ENCODE measurements at places on chromosomes 6 and 20.

- no peak for DNase-seq
These were observed 5.9 kb downstream of the EIF2S2 start for GRCh38 chr20:34105978-34106675.

DNA sequence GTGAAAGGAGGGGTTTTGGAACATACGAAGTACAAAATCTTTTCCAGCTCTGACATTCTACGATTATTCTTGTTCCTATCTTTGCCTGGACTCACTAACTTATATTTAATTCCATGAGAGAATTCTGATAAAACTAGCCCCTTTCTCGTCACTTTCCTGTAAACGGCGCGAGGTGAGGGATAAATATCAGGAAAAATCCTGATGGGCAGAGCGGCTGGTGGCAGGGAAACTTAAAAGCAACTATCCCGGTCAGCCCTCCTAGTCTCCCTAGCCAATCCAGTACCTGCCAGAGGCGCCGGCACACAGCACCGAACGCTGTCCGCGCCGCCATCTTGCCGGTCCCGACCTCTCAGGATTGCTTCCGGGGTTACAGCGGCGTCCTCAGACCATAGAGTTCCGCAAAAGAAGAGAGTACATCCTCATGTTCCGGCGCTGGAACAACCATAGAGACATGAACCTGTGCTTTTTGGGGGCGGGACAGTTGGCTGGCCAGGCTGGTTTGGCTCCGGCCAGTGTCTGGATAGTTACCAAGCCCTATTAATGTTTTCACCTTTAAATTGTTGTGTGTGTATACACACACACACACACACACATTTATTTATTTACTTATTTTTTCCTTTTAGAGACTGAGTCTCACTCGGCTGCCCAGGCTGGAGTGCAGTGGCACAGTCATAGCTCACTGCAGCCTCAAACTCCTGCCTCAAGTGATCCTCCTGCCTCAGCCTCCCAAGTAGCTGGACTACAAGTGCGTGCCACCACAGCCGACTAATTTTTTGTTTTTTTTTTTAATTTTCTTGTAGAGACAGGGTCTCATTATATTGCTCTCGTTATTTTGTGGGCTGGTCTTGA, at the start of gene MRPS10:
TSS of gene MRPS10 (minus strand) at position 343 of the 849 bp plus-strand sequence. CDS start at position 331, 12 bp downstream.
- peak; percentile 85 for DNase-seq

GRCh38 chr6:100892116-100892515, 11.0 kb upstream of the ASCC3 start:
- no peak for DNase-seq

- no peak for DNase-seq
These were observed 468.0 kb downstream of the UTRN start for GRCh38 chr6:144753023-144753705.

DNA sequence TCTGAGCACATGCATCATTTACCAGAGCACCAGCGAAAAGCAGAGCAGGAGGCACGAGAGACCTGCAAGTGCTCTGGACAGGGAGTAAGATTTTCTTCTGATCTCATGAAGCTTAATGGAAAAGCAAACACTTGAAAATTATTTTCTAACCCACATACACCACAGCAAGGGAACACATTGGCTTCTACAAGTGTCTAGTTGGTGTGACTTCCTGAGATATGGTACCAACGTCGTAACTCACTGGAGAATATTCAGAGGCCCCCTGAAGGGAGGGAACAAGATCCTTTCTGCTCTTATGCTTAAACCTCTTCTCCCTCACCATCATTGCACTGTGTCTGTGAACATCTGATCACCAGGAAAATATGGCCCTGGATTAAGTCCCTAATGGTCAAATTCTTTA, 48.6 kb downstream of the PSMB1 start:
- DNase-seq = no peak

DNA sequence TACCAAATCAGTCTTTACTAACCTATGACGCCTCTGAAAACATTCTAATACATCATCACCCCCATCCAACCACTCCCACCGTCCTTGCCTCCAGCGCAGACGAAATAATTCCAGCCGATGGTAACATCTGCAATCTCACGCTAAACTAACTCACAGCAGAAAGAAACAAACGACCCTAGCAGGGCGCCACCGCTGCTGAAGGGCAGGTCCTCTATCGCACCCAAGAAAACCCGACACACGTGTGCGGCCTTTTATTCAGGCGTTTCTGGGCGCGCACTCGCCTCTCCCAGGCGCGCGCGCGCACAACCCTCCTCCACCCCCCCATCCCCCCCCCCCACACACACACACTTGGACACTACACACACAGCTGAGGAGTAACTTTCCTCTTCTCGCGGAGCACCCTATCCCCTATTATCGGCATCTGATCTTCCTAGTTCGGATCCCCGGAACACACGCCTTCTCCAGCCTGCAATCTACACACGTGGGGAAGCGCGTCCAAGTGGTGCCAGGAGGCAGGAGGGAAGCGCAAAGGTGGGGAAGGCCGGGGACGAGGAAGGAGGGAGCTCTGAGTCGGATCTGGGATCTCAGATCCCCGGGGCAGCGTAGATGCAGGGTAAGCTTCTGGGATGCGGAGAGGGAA, 1.4 kb downstream of the GFOD1 start:
- no peak for DNase-seq

DNA sequence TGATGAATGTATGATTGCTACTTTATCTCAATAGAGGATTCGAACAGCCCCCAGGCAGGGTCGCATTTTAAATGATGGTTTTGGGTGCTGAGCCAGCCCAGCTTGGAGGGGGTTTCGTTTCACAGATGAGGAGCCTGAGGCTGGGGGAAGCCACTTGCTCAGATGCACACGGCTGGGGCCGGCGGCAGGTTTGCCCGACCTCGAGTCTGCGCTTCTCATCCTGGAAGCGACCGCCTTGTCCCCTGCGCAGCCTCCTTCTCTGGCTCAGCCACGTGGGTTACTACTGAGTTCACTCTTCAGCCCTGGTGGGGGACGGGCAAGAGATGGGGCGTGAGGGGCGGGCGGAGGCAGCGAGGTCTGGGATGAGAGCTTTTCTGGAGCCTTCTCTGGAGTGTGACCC, 25.3 kb downstream of the NTSR1 start:
- no peak for DNase-seq

DNA sequence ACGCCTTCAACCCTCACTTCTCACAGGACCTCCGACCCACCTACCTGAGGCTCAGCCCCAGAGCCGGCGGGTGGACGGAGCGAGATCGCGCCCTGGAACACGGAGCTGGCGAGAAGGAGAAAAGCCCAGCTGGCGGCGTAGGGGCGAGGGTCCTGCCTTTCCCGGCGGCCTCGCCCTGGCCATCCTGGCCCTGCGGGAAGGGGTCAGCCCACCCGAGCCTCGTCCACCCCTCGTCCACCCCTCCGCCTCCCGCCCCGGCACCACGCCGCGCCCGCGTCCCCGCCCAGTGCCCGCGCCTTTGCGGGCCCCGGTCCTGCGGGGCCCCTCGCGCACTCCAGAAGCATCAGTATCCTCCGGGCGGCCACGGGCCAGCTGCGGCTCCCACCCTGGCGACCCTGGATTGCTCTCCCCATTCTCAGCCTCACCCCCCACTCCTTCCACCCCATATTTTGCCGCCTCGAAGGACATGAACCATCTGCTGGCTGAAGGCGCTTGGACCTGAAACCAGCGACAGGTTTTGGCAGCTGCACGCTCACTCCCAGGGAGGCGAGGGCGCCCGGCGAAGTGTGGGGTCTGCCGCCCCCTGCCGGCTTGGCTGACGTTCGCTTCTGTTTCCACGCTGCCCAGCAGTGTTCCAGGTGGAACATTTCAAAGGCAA, 65.1 kb downstream of the PLG start:
- no peak for DNase-seq

All from GDM1 (cell line).